ENCODE measurements at places on chromosomes 13 and 19.

DNA sequence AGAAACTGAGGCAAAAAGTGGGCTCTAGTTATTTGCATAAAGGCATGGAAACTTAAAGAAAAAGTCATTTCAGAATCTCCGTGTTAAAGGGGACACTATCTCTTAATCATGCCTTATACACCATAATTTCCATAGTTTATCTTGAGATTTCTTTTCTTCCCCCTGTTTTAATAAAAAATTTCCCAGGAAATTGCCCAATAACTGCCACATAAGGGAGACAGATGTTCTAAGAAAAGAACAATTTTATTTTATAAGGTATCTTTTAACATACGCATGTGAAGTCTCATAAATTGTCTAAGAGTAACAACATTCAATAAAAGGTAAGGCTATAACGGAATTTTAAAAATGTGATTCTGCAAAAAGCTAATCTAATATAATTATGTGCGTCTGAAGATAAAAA is 371.3 kb downstream of the IRS2 start:
- no peak for DNase-seq

- DNase-seq = no peak
Measured at GRCh38 chr19:2171349-2172145, 7.8 kb downstream of the DOT1L start.

DNA sequence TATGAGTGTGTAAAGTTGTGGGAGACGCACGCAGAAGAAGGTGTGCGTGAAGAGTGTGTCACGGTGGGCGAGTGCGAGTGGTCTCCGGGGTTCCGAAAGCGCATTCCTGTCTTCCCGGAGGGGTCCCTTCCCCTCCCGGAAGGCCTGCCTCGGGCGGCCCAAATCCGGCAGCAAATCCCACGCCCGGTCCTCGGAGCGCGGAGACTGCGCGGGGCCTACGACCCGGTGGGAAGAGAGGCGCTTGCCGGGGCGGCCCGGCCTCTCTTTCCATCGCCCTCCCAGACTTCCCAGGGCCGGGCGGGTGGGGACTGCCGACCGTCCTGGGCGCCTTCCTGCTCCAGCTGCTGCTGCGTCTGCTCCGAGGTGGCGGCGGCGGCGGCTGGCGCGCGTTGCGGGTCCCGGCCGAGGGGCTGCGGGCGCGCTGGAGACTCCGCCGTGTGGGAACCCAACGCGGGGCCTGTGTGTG is 2.1 kb downstream of the ZIC5 start:
- no peak for DNase-seq

DNA sequence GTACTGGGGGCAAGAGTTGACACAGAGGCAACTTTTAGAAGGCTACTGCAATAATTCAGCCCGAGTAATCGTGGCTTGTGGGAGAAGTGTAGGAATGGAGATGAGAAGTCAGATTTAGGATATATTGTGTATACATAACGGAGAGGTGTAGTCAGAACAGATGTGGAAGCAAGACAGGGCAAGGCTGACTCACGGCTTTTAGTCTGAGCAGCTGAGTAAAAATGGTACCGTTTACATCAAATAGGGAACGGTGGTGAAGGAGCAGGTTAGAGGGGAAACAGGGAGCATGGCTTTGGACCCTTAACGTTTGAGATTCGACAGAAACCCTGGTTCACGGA is 796 bp upstream of the LSM14A start:
- DNase-seq = no peak

DNA sequence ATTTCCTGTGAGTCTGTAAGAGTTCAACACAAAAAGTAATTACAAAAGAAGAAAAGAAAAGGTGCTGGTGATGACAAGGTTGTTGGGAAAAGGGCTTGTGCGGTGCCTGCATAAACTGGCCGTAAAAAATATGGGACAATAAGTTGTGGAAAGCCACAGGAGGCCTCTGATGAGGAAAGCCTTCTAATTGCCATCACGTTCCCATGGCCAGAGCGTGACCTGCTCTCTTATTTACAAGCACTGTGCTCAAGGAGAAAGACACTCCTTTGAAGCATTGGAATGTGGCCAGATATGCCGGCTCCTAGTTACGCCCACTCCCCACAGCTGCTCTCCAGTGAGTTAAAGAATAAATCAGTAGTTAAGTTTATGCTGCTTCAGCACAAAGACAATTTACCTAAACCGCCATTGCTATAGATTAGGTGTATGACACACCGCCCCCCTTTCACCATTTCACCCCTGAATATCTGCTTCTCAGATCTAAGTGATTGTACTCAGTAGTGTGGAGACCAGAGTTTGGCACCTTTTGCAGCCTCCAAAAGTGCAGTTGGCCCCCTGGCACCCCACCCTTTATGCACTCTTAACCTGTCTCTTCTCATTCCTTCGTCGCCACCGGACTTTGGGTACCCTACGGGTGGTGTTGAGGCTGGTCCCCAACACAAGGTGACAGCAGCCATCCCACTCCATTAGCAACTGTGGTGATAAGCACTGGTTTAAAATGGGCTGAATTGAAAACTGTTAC is 8.1 kb upstream of the PGLYRP1 start:
- no peak for DNase-seq

- DNase-seq = no peak
Measured at GRCh38 chr13:76387566-76387965, 498.6 kb downstream of the KCTD12 start.

DNA sequence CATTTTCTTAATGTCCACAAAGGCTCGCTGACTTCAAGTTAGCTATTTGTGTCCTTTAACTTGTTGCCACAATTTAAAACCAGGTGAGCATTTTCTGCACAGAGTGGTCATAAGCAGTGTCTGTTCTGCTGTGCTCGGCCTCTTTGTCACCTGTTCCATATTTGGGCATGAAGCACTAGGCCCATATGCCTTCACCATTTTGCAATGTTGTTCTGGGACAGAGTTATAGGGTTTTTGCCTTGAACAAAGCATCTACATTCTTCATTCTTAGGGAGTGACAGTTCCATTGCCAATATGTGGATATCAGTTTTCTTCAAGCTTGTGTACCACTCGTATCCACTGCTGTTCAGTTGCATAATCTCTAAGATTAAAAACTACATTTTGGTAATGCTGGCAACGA is 56.1 kb downstream of the LRCH1 start:
- DNase-seq = no peak

DNA sequence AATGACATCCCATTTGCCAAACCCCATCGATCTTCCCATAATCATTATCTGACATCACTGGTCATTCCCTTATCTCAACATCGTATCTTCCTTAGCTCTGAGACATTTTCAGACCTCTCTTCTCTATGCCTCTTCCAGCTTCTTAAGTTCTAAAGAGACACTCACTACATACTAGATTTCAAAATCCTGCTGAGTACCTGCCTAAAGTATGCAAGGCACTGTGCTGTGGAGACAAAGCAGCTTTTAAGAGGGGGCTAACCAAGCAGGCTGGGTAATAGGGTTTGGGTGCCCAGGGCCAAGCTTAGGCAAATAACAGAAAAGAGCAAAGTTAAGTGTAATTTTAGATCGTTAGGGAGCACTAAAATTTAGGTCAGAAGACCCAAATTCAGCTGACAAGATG is 3.4 kb upstream of the POMP start:
- no peak for DNase-seq

DNA sequence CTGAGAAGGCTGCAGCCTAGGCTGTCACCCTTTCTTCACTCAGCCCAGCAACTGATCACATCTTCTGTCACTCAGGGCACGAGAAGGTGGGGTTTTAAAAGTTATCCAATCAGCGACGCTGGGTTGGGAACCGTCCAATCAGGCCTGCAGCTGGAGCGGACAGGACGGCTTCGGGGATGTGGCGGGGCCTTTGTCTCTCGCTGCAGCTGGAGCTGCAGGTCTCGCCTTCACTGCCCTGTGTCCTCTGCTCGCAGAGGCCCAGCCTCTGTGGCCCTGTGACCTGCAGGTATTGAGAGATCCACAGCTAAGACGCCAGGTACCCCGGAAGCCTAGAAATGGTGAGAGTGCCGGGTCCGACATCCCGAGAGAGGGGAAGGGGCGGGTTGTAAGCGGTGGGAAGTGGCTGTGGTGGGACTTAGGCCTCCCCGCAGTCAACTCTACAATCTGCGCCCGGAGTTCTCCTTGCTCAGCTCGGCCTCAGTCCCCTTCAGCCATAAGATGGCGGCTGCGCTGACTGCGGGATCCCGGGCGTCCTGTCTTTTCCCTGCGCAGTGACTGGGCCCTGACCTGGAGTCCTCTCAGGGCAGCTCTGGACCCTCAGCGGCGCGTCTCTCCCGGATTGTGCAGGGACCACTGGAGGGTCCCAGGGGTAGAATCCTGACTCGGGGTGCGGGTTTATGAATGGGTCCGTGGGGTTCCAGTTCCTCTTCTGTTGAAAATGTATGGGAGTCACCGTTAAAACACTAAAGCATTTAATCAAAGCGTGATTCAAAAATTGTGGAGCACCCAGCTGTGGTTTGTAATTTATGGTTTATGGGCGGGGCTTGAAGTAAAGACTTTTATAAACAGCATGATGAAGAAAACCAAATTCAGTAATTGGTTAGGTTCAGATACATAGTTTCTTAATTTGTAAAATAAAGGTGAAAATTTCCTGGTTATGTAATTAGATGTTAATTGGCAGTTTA is at the start of gene ZNF714:
Gene ZNF714, plus strand, starts transcription at position 193 of the 965 bp plus-strand sequence. CDS start 16,066 bp downstream, outside the sequence.
- peak; percentile 83 for DNase-seq

GRCh38 chr13:98143157-98143553 is 261 bp downstream of the FARP1 start:
- DNase-seq = no peak

GRCh38 chr19:17125728-17126677 is 50.4 kb downstream of the MYO9B start:
- DNase-seq = no peak

DNA sequence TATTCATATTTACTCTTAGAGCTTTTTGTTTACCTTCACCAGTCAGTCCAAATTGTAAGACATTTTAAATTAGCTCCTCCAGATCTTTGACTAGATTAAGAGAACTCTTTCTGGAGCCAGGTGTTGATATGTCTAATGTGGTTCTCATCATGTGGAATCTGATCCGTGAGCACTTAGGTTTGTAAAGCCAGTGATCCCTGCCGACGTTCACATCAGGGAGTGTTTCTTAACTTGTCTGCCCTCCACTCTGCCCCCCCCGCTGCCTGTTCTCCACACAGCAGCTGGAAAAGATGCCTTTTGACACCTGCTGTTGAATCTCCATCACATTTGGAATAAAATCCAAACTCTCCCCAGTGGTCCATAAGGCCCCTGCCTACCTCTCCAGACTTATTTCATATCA is 17.7 kb downstream of the METTL21C start:
- no peak for DNase-seq

DNA sequence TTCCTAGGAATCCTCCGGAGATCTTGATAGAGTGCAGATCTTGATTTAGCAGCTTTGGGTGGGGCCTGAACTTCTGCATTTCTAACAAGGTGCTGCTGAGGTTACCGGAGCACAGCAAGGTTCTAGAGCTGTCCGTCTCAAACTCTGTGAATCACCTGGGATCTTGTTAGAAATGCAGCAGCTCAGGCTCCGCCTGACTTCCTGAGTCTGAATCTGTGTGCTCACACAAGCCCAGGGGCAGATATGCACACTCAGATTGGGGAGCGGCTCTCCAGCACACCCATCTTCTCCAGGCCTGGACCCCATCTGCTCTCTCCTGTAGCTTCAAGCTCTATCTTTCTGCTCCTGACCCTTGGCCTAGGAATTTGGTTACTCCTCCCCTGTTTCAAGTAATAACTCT is 3.5 kb upstream of the TEX26 start:
- no peak for DNase-seq

DNA sequence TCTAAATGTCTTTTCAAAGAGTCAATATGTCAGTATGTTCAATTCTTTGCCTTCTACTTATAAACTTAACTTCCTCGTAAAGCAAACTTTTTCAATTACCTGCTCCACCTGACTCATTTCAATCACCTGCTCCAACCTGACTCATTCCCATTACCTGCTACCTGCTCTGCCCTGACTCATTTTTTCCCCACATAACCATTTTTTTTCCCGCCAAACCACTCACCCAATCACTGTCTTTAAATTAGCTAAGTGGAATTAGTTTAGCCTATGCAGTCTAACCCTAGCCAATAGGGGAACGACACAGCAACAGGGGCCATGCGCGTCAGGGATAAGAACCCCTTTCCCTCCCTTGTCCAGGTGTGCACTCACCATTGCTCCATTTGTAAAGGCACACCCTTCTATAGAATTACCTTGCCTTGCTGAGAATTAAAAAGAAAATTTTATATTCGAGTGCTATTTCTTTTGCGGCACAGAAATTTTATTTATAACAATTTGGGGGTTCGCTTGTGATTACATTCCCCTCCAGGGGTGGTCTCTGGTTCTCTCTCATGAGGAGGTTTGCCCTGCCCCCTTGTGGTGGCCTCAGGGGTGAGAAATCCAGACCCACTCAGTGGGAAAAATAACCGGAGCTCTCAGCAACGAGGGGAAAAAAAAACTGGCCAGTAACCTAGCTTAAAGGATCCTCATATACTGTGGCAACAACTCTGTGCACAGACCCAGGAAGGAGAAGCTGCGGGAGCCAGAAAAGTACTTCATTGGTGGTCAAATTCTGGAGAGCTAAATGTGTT is 193.1 kb downstream of the ZNF486 start:
- no peak for DNase-seq

- no peak for DNase-seq
Measured at GRCh38 chr19:33621065-33621785, 528 bp upstream of the CHST8 start.

- DNase-seq = no peak
Measured at GRCh38 chr13:63700350-63700749, 2284.7 kb upstream of the PCDH20 start.

- DNase-seq = no peak
Measured at GRCh38 chr19:1377965-1378785, 5.5 kb upstream of the NDUFS7 start.

- DNase-seq = no peak
Measured at GRCh38 chr13:107866032-107866940, 349.1 kb downstream of the LIG4 start.

- DNase-seq = no peak
Measured at GRCh38 chr19:35868172-35868822, at the start of gene APLP1. APLP1 (plus strand) TSS chr19:35868574; CDS start chr19:35868637, 63 bp downstream.

GRCh38 chr13:80873589-80873988 is 532.7 kb upstream of the SPRY2 start:
- no peak for DNase-seq

DNA sequence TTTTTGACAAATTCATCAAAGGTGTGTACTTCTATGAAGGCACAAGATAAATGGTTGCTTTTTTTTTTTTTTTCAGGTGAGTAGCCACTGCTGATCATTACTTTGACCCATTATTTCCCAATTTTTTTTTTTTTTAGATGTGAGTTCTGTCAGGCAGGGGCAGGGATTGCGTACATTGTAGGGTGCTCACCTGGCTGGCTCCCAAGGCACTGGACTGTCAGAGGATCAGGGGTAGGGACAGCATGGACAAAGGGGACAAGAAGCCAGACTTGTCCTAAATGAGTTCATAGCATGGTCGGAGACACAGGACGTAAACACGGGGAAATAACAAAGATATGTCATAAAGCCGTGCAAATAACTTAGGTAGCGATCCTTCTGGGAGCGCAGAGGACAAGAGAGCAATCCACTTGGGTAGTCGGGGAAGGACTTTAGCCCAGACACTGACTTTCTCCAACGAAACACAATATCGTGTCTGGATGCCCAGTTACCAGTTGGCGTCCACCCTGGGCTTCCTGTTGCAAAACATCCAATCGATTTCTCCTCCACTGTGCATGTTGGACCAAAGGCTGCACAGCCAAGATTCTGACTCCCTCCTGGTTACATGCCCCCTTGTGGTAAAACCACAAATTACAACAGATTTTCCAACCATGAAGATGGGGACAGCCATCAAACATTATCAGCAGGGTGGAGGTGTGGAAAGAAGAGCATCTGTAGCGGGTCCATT is 27.5 kb upstream of the KATNAL1 start:
- DNase-seq = no peak

- DNase-seq = no peak
Measured at GRCh38 chr19:57239982-57240310, 486 bp upstream of the ZNF805 start.

GRCh38 chr19:58579473-58580142 is 6.5 kb upstream of the MZF1 start:
- no peak for DNase-seq

GRCh38 chr19:29098863-29099481 is 114.0 kb downstream of the UQCRFS1 start:
- no peak for DNase-seq

Data from smooth muscle cell of the brain vasculature (primary cell).